Activated naive CD4-positive, alpha-beta T cell treated with anti-CD3 and anti-CD28 coated beads for 36 hours (primary cell): ENCODE measurements at places on chromosomes 3 and 15.
A peak's percentile ranks its signal among the peaks of the same experiment; 100 is the strongest.

DNA sequence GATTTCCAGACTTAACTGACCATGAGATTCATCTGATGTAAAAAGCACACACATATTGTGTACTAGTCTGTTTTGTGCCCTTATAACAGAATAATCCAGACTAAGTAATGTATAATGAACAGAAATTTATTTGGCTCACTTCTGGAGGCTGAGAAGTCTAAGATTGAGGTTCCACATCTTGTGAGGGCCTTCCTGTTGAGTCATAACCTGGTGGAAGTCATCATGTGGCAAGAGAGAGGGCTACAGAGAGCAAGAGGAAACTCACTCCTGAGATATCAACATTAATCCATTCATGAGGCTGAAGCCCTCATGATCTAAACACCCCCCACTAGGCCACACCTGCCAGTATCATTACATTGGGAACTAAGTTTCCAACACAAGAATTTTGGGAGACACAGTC lies 977.6 kb downstream of the MCTP2 start:
- DNase-seq, result no peak

- DNase-seq, result no peak
These were observed 897.9 kb downstream of the EPHA3 start for GRCh38 chr3:90005281-90005847.

DNA sequence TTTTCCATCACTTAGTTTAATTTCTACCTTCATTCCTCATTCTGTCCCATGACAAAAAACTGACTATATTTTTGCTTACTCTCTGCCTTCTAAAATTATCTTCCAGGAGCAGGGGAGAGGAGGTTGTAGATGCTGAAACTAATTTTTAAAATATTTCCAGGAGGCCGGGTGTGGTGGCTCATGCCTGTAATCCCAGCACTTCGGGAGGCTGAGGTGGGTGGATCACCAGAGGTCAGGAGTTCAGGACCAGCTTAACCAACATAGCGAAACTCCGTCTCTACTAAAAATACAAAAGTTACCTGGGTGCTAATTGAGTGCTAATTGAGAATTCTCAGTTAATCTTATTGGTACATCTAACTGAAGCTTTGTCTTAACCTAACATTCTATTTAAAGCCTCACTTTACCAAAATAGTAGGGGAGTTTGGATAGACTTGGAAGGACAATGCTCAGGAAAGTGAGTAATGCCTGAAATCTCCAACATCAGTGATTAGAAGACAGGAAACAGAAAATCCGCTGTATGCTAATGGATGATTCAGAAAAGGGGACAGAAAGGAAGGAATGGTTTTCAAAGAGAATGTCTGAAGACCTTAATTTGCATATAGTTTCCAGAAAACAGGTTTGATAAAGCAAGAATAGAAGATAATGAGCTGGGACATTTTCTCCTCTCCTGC lies 336.1 kb downstream of the GBE1 start:
- DNase-seq, result no peak

GRCh38 chr3:107676469-107677309 lies 153.9 kb downstream of the BBX start:
- no peak for DNase-seq

- DNase-seq, result peak; percentile 26
These were observed 65.4 kb downstream of the RASGRF1 start for GRCh38 chr15:79025201-79025600.

DNA sequence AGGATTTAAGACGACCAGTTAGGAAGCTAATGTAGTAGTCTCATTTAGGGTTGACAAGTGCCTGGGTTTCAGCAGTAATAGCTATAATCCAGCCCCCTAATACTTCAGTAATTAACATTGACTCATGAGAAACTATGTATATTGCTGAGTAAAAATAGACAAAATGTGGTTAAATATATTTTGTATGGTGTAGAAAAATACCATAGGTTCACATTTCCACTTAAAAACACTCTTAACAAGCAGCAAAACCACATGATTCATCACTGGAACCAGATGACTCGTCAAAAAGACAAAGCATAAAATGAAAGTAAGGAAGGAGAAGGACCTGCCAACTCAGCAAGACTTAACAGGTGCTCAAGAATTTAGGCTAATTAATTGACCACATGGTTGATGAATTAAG lies 288.9 kb downstream of the EFHB start:
- DNase-seq, result no peak

DNA sequence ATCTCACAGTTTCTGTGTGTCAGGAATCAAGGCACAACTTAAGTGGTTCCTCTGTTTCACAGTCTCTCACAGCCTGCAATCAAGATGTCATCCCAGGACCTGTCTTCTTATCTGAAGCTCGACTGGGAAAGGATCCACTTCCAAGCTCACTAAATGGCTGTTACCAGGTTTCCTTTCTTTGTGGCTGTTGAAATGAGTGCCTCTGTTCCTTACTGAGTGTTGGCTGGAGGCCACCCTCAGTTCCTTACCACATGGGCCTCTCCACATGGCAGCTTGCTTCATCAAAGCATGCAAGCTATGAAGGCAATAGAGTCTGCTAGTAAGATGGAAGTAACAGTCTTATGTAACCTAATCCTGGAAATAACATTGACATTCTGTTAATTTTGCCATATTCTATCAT lies 174.0 kb downstream of the ERC2 start:
- no peak for DNase-seq

- DNase-seq, result no peak
These were observed 172.6 kb downstream of the SATB1 start for GRCh38 chr3:18252578-18252977.

DNA sequence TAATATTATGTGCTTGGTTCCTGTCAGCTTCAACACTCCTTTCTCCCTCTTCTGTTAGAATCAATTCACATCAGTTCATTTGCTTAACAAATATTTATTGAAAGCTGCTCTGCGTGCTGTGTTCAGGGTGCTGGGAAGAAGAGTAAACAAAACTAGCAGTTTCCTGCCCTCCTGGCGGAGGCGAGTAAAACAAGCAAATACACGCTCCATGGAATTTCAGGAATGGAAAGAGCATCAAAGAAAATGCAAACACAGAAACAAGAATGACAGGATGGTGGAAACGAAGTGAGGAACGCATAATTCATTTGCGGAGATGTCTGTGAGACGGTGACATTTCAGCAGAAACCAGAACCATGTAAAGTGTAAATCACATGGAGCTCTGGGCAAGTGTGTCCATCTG lies 49.4 kb upstream of the SPTSSB start:
- no peak for DNase-seq

DNA sequence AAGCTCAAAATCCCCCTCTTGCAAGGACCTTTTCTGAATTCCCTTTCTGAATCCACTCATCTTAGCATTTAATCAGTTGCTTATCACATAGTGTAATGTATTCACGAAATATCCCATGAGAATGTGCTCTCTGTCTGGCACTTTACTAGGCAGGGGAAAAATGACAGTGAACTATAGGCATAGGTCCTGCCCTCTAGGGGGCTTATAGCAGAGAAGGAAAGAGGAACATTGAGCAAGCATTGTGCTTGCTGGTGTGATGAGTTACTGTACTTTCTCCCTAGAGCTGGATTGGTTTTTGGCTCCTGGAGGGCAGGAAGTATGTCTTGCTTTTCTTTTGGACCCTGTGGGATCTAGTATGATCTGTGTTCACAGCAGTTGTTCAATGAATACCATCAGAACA lies 26.5 kb downstream of the DUOX2 start:
- no peak for DNase-seq

- no peak for DNase-seq
These were observed 198.0 kb upstream of the NR2E3 start for GRCh38 chr15:71612397-71612722.

GRCh38 chr15:80458580-80458979 lies 54.4 kb downstream of the ARNT2 start:
- no peak for DNase-seq

GRCh38 chr15:39834256-39834655 lies 51.6 kb upstream of the FSIP1 start:
- DNase-seq, result no peak

DNA sequence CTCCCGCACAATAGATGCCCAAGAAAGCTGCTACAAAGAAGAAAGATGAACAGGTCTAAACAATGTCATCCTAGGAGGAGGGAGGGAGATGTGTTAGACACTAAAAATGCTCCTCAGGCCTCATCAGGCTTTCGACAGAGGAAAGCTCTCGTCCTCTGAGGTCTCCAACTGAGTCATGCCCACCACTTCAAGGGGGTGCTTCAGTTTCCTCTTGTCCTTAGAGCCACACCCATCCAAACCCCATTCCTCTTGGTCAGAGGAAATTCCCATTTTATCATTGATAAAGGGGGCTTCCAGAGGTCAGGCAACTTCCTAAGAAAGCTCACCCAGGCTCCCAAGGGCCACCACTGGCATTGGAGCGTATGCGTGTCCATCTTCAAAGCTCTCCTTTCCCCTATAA lies 50.1 kb downstream of the HEG1 start:
- DNase-seq, result no peak

DNA sequence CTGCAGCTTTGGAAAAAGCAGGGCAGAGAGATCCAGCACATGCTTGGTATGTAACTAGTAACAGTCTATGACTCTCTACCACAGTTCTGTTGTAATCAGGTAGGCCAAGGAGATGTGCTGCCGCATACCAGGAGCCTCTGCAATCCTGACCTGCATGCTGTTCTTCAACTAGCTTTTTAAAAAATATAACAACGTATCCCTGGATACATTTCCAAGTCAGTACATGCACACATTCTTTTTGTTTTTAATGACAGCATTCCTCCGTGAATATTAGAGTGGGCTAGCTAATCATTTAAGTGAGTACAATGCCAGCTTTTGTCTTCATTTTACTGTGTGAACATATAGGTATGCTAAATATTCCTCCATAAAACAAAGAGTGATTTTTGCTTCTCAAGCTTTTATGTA lies 437.8 kb downstream of the RBMS3 start:
- no peak for DNase-seq

DNA sequence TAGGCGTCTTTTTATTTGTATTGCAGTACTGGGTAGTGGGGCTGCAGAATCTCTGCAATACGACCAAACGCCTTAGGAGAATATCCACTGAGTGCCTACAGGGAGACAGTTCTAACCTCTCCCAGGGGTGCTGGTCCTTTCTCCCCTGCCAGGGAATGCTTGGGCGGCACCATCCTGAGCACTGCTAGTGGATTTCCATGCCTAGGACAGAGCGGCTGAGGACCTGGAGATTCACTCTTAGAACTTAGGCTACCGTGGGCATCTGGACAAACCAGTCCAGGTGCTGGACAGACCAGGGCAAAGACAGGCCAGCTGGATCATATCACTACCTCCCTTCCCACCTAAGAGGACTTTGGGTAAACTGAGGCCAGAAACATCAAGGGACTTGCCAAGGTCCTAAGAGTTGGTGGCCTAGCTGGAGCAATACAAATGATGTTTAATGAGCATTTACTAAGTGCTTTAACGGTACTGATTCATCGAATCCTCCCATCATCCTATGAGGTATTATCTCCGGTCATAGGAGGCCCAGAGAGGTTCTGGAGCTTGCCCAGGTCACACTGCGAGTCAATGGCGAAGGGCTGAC lies 902 bp downstream of the TMEM44 start:
- no peak for DNase-seq

- peak; percentile 44 for DNase-seq
These were observed 43.5 kb downstream of the CFAP92 start for GRCh38 chr3:128950223-128950938.

GRCh38 chr15:91329914-91330313 lies 229.9 kb downstream of the SV2B start:
- DNase-seq, result no peak

GRCh38 chr3:172321035-172321434 lies 127.2 kb downstream of the GHSR start:
- no peak for DNase-seq

DNA sequence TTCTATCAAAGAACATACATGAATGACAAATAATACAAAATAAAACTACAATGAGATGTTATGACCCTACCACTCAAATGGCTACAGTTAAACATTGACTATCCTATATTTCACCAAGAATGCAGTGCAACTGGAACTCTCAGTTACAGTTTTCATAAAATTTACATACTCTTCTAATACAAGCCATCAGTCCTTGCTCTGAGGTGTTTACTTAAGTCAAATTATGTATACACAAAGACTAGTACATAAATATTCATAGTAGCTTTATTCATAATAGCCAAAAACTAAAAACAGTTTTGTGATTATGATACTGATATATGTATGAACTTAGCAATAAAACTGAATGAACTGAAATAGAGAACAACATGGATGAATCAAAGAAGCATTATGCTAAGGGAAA lies 19.2 kb downstream of the MLF1 start:
- no peak for DNase-seq

GRCh38 chr3:102514241-102514640 lies 79.4 kb downstream of the ZPLD1 start:
- DNase-seq, result no peak

GRCh38 chr15:75644376-75644775 lies 3.3 kb upstream of the SNX33 start:
- no peak for DNase-seq

DNA sequence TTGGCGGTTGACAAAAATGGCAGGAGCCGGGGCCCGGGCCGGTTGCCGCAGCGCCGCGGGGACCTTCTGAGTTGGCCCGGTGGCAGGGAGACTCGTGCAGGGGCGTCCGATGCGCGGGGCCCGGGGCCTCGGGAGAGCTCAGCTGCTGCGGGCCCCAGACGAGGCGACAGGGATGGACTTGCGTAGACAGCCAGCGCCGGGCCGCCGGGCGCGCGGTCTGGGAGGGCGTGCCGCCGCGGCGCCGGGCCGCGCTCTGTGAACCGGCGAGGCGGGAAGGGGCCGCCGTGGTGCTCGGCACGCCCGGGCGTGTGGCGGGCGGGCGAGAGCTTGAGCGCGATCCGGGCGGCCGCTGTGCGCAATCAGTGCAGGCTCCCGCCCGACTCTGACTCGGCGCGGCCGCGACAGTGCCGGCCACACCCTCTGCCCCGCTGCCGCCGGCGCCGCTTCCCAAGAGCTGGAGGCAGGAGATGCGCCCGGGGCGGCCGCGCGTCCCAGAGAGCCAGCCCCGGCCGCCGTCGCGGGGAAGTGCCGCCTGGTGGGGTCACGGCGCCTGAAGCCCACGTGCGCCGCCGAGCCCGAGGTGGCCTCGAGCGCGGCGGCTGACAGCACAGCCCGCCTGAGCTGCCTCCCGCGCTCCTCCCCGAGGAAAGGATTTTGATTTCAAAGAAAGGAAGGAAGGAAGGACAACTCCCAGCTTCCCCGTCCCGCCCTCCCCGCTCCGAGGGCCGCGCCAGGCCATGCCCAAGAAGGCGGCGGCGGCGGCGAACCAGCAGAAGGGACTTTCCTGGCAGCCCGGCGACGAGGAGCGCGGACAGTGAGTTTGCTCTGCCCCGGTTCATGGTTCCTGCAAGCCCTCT lies 657 bp downstream of the TLNRD1 start:
- peak; percentile 52 for DNase-seq
